ENCODE measurements at places on chromosomes 3 and 15.
A peak's percentile ranks its signal among the peaks of the same experiment; 100 is the strongest.

DNA sequence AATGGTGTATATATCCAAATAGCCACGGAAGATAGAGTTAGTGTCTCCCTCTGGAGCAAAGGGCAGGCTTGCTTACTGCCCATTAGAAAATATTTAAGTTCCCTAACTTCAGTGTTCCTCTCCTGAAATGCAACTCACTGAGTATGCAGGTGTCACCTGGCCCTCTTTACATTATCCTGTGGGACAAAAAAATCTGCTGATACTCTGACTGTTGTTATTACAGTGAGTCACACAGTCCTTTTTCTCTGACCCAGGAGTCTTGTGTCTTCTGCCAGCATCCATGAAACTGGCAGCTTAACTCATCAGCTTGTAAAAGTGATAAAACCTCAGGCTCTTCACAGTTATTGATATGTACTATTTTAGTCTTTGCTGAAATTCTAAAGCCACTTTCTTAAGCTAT lies 42.2 kb upstream of the RASGRF1 start:
- no peak for DNase-seq

DNA sequence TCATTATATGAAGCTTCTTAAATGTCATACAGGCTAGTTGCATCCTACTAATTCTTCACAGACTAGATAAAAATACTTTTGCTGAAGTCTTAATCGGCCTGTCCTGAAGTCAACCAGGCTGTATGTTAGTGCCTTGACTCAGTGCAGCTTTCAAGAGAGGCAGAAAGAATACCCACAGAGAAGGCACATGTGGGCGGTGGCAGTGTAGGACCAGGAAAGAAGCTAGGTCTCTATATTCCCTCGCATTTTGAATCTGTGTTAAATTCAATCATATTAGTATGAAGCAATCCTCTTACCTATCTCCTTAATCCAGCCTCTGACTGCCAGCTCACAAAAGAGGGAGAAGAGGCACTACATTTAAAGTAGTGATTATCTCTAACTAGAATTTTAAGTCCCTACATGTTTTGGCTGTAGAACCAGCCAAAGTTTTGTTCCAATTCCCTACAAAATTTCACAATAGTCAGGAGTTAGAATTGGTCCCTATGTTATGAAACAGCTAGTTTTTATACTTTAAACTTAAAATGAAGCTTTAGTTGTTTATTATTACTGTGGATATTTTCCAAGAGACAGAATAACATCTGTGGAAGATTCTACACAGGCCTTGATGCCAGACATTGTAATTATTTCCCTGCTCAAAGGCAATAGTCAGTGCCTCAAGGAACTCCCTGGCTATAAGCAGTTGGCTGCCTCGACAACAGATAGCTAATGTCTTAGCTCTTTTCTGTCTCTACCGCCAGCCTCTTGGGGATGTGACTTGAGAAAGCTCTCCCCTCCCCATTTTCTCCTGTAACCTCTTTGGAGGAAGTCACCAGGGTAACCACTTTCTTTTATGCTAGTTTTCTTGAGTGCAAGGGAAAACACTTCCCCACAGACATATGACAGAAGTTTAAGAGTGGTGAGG lies 31.9 kb downstream of the CRTC3 start:
- DNase-seq, result no peak

DNA sequence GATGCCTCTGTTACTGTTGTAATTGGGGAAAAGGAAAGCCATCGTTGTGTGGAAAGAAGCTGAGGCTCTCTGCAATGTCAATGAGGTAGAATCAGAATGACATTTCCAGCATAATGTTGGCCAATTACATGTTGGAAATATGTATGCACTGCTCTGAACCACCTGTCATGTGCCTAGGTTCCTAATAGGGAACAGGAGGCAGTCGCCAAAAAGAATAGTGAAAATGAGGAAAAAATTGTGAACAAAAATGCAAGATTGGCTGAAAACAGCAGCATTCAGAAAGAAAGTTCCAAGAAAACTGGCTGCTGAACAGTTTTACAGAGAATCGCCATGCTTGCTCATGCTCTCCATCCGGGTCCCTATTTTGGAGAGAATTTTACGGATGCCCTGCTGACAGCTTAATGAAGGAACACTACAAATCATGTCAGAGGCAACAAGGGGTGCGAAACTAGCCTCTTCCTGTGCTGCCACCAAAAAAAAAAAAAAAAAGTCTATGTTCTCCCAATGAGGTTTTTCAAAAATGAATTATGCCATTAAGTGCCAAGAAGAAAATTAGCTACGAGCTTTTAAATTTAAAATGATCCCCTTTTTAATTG lies 305.9 kb upstream of the ARRDC4 start:
- no peak for DNase-seq

GRCh38 chr15:60939389-60939788 lies 289.7 kb downstream of the RORA start:
- no peak for DNase-seq

GRCh38 chr3:143001034-143001368 lies 369 bp upstream of the U2SURP start:
- peak; percentile 51 for DNase-seq

DNA sequence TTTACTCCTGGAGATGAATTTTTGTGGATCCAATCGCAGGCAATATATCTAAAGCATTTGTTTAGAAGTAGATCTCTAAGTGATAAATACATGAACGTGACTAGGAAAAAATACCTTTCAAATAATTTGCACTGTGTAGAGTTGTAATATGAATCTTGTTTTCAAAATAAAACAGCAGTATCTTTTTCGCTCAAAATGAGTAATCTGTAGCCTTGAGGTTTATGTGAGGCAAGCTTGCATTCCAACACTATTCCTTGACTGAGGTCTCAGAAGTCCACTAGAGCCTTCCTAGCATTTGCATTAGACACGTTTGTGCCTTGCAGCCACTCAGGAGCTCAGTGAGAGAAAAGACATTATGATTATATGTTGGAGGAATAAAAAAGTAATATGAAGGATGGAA lies 138.3 kb upstream of the ROBO1 start:
- no peak for DNase-seq

GRCh38 chr15:33400941-33401340 lies 90.2 kb downstream of the RYR3 start:
- DNase-seq, result no peak

DNA sequence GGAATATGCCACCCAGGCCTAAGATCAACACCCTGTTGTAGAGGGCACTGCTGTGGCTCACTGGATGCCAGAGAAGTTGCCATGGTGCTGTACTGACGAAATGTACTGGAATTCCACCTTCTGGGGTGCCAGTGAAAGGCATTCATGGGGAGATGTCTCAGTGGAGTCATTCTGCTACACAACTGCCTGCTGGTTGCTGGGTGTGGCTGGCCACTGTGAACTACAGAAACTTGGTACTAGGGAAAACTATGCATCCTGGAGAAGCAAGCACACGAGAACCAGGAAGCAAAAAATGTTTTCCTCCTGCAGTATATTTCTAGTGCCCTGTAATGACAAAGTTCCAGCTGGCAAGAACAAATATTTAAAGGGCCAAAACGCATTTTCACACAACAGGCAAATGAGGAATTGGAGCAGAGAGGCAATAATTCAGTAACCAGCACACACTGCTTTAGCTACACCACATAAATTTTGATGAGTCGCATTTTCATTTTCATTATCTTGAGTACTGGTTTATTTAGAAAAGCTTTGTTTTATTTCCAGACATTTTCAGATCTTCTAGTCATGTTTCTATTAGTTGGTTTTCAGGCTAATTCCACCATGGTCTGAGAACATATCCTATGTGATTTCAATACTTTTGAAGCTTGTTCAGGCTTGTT lies 18.3 kb upstream of the RFX7 start:
- DNase-seq, result no peak

DNA sequence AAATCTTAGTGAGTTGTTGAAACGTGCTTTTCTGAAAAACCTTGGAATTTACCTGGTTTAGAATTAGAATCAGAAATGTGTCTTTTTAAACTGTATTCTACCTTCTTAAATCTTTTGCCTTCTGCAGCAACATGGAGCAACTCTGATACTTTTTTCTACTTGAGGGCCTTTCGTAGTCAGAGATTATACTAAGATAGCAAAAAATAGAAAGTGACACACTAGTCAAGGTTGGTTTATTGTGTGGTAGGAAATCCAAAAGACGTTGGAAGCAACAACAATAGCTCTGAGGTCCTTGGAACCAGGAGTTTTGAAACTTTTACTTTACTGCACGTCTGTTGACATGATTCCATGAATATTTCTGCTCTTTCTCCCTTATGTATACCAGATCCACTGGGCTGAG lies 294.9 kb downstream of the LPP start:
- no peak for DNase-seq

- no peak for DNase-seq
Measured at GRCh38 chr3:46860017-46860809, 3.0 kb downstream of the MYL3 start.

DNA sequence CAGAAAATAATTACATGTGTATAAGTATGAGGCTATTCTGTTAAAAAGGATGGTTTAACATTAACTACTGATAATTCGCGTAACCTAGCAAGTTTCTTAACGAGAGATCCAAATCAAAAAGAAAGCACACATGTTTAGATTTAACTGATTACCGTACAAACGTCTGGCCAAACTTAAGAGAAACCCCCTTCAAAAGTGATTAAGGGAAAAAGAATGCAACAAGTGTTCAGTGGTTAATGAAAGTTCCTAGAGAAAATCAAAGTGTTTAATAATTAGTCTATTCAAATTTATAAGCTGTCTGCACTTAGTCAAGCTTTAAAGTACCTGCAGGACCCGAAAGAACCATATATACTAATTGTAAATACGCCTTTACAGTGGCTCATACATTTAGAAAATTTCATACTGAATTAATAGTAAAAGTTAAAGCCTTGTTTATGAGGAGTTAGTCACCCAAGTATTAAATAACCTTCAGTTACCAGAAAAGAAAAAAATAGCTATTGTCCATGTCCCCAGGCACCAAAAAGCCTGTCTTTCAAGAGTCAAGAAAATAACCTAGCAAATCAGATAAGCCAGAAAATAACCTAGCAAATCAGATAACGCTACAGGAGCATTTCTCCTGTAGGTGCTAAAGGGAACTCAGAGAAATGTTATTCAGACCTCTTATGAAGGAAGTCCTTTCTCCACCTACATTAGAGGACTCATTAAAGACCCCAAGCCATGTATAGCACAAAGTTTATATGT lies 34.6 kb downstream of the ZNF589 start:
- DNase-seq, result no peak

All from GM12891 (cell line).